Effector memory CD4-positive, alpha-beta T cell (primary cell): ENCODE measurements at places on chromosomes 3 and 15.
A peak's percentile ranks its signal among the peaks of the same experiment; 100 is the strongest.

- DNase-seq = no peak
Observed at GRCh38 chr3:48639944-48640606, 4.8 kb upstream of the SLC26A6 start.

- DNase-seq = no peak
Observed at GRCh38 chr3:41363830-41364523, 164.7 kb downstream of the CTNNB1 start.

GRCh38 chr3:127486321-127486944 is 104.1 kb downstream of the TPRA1 start:
- DNase-seq = no peak

- no peak for DNase-seq
Observed at GRCh38 chr3:192883512-192883911, 34.1 kb downstream of the MB21D2 start.

GRCh38 chr3:27657404-27657803 is 64.7 kb downstream of the EOMES start:
- DNase-seq = no peak

DNA sequence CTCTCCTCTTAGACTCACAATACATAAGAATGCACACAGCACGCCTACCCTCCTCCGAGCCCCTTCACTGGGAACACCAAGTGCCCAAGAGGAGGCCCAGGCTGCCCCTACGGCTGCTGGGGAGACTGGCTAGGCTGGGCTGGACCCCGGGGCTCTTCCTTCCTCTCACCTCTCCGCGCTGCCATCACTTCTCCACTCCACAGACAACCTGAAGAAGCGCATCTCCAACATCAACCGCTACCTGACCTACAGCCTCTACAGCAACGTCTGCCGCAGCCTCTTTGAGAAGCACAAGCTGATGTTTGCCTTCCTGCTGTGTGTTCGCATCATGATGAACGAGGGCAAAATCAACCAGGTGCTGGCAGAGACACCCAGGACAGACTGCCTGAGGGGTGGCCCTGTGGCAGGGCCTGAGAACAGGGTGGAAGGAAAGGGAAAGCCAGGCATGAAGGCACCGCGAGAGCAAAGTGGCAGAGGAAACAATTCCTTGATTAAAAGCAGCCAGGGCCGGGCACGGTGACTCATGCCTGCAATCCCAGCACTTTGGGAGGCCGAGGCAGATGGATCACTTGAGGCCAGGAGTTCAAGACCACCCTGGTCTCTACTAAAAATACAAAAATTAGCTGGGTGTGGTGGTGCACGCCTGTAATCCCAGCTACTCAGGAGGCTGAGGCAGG is 51.6 kb downstream of the SEMA3G start:
- DNase-seq = no peak

DNA sequence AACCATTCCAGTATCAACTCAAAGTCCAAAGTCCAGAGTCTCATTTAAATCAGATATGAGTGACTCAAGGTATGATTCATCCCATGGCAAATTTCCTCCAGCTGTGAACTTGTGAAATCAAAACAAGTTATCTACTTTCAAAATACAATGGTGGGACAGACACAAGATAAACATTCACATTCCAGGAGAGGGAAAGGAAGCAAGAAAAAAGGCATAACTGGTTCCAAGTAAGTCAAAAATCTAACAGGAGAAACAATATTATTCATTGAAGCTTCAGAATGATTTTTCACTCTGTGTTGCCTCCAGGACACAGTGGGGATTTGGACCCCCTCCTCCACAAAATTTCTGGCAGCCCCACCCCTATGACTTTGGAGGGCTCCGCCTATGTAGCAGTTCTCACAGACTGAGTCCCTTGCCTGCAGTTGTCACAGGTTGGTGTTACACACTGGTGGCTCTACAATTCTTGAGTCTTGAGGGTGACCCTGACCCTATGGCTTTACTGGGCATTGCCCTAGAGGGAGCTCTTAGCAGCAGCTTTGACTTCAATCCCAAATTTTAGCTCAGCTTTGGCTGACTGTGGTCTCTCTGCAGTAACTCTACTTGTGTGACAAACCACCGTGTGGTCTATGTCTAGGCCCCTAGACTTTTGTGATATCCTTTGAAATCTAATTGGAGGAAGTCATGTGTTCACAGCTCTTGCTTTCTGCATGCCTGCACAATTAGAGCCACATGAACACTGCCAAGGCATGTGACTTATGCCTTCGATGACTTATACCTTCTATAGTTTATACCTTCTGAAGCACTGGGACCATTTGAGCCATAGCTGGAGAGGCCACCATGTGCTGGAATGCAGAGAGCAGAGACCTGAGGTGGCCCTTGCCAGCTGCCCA is 644.2 kb downstream of the GRM7 start:
- DNase-seq = no peak

DNA sequence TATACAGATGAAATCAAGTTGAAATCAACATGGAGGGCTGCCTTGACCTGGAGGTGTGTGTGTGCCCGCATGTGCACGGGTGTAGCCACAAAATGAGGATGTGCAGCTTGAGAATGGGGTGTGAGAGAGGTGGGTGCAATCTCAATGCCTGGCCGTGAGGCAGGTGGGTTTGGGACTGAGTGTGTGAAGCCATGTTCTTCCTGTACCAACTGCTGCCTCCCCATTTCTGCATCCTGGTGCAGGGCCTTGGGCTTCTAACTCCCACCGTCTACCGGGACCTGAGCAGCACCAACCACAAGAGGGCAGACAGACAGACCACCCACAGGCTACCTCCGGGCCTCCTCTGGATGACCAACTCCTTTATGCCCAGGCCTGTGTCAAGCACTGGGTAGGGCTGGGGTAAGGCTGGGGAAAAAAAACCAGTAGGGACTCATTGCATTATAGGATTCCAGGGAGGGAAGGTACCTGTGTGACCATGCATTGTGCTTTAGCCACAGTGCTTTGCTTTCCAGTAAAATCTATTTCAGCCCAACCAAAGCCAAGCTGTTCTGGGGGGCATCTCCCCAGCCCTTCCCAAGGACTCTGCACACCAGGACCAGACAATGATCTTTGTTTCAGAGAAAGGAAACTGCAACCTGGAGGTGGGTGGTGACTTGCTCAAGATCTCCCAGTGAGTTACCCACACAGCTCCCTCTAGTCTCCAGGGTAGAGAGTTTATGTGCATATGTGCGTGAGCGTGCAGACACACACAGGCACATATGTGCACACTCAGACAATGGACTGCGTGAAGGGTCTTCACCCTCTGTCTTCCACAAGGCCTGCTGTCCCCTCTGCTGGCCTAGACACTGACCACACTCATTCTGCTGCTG is 162.2 kb upstream of the TLE3 start:
- DNase-seq = no peak

DNA sequence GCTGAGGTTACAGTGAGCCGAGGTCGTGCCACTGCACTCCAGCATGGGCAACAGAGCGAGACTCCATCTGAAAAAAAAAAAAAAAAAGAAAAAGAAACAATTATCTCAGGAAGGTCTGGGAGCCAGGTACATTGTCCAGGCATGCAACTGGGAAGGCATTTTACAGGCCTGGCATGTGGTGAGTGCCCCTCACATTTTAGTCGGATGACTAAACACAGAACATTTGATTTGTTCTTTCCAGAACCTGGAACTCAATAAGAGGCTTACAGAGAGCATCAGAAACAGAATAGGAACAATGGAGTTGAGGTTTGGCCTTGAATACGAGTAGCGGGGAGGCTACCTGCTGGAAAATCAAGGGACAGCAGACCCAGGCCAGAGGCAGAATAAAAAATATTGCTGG is 33.7 kb upstream of the IGF1R start:
- no peak for DNase-seq

- no peak for DNase-seq
Observed at GRCh38 chr15:41207687-41208448, 22.7 kb downstream of the EXD1 start.

DNA sequence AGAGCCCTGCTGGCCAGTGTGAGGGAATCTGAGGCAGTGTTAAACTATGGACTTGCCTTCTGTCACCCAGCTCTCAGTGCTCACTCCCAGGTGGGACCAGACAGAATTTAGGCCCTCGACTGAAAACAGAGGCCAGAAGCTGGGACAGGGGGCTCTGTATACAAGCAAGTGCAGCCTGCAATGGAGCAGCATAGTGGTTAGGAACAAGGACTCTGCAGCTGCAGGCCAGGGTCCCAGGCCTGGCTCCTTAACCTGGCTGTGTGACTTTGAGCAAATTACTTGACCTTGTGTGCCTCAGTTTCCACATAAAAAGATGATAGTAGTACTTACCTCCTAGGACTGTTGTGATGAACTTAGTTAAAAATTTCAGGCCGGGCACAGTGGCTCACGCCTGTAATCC is 39.8 kb downstream of the CMTM7 start:
- no peak for DNase-seq

GRCh38 chr15:83340087-83340486 is 55.6 kb upstream of the BNC1 start:
- DNase-seq = no peak

DNA sequence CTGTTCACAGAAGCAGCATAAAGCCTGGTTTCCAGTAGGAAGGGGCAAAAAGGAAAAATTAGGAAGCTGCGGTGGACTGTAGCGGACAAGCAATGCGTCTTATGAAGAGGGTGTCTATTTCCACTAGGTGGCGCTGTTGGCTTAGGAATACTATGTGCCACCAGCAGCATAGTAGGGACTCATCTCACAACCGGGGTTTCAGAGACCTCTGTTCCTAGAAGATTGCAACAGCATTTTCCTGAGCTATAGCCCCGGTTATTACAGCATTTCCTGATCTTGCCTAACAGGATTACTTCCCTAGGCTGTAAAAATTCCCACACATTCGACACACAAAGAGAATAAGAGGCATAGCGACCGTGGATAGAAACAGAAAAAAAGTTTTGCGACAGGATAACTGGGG is 683.0 kb downstream of the TBL1XR1 start:
- DNase-seq = no peak

DNA sequence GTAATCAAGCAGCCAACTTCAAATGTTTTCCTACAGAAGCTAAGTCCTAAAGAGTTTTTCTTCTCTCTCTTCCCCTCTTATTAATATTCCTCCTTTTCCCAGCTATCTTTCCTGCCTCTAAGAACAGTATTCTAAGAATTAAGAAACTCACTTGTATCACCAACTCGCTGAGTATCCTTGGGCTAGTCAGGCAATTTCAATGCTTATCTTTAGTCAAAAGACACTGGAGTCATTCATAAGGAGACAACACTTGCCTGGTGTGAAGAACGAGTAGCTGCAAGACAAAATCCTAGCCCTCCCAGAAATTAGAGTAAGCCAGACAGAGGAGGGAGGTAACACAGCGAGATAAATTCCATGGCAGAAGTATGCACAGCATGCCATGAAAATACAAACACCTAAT is 10.7 kb downstream of the VGLL4 start:
- DNase-seq = no peak

DNA sequence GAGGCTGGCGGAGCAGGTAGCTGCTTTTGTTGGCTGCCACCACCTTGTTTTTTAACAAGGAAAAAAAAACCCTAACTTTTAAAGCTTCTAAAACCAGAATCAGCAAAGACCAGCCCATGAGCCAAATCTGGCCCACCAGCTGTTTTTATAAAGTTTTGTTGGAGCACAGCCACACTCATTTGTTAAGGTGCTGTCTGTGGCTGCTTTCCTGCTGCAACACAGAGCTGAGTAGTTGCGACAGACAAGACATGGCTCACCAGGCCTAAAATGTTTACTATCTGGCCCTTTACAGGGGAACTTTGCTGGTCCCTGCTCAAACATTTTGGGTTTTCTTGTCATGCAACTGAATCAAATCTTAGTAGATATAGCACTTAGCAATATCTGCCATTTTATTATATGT is 18.9 kb downstream of the EFCAB12 start:
- DNase-seq = no peak

DNA sequence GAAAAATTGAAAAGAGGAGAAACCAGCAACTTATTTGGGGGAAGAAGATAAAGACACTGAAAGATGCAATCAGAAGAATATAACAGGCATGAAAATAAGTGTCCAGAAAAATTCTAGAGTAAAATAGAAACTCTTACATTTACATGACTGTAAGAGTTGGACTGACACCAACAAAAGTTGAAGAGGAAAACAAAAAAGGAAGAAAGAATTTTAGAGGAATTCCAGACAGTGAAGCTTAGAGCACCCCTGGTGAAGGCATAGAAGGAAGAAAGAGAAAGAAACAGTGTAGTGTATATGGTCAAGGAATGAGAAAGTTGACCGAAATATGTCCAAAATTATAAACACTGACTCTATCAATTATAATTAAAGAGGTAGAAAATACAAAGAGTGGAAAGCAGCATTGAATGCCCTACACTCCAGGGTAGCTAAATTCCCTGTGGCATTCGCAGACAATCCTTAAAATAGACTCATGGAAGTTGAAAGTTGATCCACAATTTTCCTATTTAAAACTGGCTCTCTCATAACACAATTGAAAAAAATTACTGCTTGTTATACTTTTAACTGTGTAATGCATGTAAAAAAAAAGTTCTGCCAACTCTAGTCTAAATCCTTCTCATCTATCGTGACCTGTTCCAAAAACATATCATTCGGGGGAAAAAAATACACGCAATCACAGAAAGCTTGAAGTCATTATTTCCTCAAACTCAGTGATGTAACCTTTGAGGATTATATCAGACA is 102.6 kb upstream of the ABI3BP start:
- DNase-seq = no peak

DNA sequence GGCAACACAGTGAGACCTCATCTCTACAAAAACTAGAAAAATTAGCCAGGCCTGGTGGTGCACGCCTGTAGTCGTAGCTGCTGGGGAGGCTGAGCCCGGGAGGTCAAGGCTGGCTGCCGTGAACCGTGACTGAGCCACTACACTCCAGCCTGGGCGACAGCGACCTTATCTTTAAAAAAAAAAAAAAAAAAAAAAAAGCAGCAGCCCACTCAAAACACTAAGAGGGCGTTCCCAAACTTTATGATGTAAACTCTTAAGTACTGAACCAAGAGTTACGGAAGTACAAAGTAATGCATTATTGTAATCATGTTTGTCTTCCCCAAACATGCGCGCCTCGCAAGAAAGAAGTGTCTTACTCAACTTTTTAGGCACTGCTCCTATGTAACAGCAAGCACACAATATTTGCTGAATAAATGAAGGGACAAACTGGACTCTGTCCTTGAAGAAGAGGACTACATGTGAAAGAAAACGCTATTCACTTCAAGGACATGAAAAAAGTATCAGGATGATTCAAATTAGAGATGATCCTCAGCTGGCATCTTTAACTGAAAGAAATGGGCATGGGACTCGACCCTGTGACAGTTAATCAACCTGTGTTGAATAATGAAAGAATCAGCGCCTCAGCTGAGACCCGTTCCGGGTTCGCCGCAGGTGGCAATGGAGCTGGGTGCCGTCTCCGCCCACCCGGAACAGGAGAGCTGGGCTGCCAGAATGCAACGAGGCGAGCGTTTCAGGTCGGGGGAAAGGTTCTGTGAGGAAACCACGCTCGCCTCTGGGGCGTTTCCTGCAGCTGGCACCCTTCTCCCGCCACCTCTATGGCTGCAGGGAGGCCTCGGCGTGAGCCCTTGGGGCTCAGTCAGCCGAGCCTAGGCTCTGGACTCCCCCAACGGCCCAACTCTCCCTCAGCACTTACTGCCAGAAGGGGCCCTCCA is 718 bp downstream of the SPG11 start:
- DNase-seq = peak; percentile 78
